ENCODE measurements at places on chromosomes 7 and 10.

GRCh38 chr7:2373124-2373556 is 18.5 kb downstream of the EIF3B start:
- no peak for DNase-seq

- DNase-seq, result no peak
Measured at GRCh38 chr10:49831352-49832035, 69.4 kb upstream of the OGDHL start.

- DNase-seq, result no peak
Measured at GRCh38 chr10:70594161-70594560, 8.4 kb downstream of the PRF1 start.

DNA sequence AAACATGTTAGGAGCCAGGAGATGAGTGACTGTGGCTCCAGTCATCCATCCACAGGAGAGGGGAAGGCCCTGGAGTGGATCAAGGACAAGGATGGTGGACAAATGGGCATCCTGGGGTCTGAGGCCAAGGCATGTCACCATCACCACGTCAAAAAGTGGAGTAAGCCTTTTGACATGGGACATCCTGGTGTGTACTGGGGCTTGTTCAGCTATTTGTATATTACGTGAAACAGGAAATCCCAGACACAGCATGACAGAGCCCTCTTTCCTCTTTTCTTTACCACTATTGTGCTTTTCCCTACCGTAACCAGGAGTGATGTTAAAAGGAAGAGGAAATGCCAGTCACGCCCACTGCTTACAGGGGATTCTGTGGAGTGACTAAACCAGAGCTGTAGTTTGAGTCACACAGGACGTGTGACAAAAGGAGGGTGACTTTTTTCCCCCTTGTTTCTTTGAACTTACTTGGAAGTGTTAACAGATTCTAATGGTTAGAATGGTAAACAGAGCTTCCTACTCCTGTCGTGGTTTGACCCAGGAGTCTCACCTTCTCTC is 15.4 kb downstream of the ACSL5 start:
- peak; percentile 53 for DNase-seq

DNA sequence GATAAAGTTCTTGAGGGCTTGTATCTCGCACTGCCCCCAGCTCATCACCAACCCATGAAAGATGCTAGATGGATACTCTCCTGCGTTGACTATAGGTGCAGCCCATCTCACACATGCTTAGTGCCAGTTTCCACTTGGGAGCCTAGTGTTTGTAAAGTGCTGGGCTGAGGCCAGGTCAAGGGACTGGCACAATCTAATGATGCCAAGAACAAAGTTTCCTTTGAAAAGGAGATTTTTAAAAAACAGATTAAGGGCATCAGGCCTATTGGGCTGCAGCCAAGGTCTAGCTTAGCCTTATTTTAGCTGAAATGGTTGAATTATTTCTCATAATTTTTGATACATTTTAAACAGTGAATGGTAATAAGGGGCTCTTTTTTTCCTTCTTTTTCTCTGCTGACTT is 259.0 kb downstream of the ADRA2A start:
- DNase-seq, result no peak

GRCh38 chr10:73205890-73206289 is 38.0 kb downstream of the FAM149B1 start:
- no peak for DNase-seq

All from activated naive CD4-positive, alpha-beta T cell treated with anti-CD3 and anti-CD28 coated beads, Interleukin-2, amount 50 U/mL, for 16 hours (primary cell).